ENCODE measurements at places on chromosomes 4 and X. TPM values are rescaled to one million over a fixed set of nuclear protein-coding genes. Genes with fewer than 3 reads are reported as not detected.

The PAGE2B gene
- not detected for polyA plus RNA-seq

The TEX13D gene
- polyA plus RNA-seq: not detected

The RADX gene
- polyA plus RNA-seq: 1.3 TPM

The TRIM75 gene
- polyA plus RNA-seq: not detected

The ZNF185 gene
- polyA plus RNA-seq: 3.4 TPM

The GPR173 gene
- polyA plus RNA-seq: not detected

The DUX4 gene
- not detected for polyA plus RNA-seq

The HTN3 gene
- polyA plus RNA-seq: not detected

The CFAP47 gene
- not detected for polyA plus RNA-seq

The CT45A2 gene
- polyA plus RNA-seq: not detected

The SLC2A9 gene
- polyA plus RNA-seq: 1.4 TPM

The CLDN2 gene
- polyA plus RNA-seq: not detected

The MSMO1 gene
- 22.2 TPM for polyA plus RNA-seq

The CT45A3 gene
- not detected for polyA plus RNA-seq

Measured in immature natural killer cell (primary cell).